Amygdala (tissue), 56 donors: ENCODE measurements at places on chromosomes 2 and 18.

DNA sequence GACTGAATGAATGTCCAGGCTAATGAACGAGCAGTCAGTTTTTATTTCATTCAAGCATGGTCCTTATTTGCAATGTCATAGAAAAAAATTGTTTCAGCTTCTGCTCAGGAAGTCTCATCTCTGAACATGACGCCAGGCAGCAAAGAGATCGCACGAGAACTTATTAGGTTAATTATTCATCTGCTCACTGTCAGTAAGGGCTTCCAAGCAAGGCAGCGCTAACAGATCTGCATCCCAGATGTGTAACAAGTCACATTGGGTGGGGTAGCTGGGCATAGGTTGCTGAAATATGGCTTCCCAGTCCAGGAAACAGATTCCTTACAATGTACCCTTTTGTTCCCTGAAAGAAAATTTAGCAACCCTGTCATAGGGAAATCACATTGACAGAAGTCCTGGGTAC, 63.5 kb downstream of the ANKRD44 start:
- no peak for DNase-seq

- DNase-seq: no peak
Measured at GRCh38 chr2:69375494-69376353, 11.3 kb downstream of the GFPT1 start.

GRCh38 chr2:218745559-218746469, 35.2 kb downstream of the TTLL4 start:
- peak; percentile 77 for DNase-seq

- no peak for DNase-seq
Measured at GRCh38 chr2:121754851-121755236, 607 bp upstream of the TSN start.

GRCh38 chr18:29531746-29532145, 1354.8 kb upstream of the CDH2 start:
- DNase-seq: no peak

GRCh38 chr2:176112375-176113302, 3.9 kb upstream of the HOXD10 start:
- no peak for DNase-seq

DNA sequence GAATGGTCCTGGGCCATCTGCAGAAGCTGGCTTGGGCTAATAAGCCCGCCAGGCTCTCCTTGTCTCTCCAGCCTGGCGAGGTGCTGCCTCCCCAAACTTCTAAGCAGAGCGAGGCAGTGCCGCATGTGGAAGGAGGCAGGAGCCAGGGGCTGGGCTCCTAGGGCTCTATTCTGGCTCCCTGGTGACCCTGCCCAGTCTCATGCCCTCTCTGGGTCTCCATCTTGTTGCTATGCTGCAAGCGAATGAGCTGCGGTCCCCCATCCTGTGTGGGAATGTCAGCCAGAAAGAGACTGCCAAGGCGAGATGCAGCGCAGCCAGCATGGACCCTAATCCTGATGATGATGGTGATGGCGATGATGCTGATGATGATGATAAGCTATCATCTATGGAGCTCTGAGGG, 48.7 kb downstream of the TNS1 start:
- no peak for DNase-seq
